Activated naive CD8-positive, alpha-beta T cell treated with anti-CD3 and anti-CD28 coated beads, Interleukin-2, amount 10 ng/mL, durations not matched to agents 7 days and 5 days (primary cell): ENCODE measurements at places on chromosomes 6 and 20. TPM values are rescaled to one million over a fixed set of nuclear protein-coding genes. Genes with fewer than 3 reads are reported as not detected.
A peak's percentile ranks its signal among the peaks of the same experiment; 100 is the strongest.

DNA sequence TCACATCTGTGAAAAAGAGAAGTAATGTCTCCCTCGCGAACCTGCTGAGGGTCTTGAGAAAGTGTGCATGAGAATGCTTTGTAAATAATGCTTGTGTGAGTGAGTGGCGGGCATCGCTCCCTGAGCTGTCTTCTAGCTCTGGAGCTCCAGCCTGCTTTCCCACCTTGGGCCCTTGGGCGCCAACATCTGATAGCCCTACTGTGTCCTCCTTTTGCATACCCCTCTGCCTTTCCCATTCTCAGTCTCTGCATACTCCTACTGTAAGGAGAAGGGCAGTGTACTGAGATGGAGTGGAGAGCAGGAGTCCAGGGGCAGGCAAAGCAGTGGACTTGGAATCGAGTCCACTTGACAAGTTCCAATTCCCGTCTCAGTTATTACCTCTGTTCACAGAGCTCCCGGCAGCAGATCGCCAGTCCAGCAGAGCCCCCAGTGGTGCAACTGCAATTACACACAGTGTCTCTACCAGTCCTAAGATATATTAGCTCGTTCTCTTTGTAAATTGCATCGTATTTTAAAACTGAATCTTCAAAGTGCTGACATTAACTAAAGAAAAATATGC, 847 bp upstream of the NCR2 start:
- no peaks in the 10 kb centered on the region for H3K27me3 ChIP-seq
- H3K27ac ChIP-seq: peak overlapping the region; percentile 97
- no peaks in the 10 kb centered on the region for H3K36me3 ChIP-seq

DNA sequence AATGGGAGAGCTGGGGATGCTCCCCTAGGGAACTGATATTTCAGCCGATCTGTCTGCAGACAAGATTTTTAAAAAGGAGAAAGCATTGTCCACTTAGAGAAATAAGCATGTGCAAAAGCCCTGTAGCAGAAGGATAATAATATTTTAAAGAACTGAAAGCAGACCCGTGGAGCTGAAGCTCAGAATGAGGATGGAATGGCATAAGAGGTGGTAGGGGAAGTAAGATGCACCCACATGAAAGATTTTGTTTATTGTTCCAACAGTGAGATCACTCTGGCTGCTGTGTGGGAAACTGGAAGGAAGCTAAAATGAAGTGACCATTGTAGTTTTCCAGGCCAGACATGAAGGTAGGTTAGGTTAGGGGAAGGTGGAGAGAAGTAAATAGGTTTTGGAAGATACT, 266.4 kb upstream of the PRDM1 start:
- H3K27me3 ChIP-seq: peaks cover 17% of the 10 kb centered on the region
- H3K36me3 ChIP-seq: peaks cover 2% of the 10 kb centered on the region
- H3K27ac ChIP-seq: no peak overlapping the region
- no peak for DNase-seq

DNA sequence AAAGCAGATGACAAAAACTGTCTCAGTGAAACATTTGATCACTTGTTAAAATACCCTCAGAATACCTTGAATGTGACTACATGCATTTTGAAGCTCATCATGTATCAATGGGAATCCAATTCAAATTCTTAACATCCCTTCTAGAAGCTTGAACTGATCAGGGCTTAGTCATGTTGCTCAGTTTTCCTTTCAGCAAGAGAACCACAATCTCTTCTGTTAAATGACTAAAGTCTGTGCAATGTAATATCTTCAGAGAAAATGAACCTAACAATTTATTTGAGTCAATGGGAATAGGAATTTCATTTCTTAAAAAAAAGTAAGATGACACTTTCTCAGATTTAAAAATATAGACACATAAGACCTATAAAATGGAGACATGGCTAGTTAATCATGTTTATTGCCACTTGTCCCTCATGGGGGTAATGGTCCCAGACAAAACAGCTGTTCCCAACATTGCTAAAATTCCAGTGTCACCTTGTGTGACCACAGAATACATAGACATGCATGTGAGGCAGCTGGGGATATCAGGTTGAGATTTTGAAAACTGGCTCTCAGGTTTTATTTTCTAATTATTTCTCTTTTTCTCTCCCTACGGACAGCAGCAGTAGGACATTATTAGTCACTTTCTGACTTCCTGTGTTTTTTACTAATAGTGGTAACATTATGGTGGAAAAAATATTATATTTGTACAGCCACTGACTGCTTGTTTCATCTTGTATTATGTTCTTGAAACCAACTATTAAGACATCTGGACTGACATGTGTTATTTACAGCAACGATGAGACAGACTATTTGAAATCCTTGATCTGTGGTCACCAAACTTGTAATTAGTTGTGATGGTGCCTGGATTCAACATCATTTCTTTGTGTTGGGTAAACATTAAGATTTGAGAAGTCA, 192.5 kb downstream of the COL9A1 start:
- H3K4me1 ChIP-seq: no peaks in the 10 kb centered on the region
- H3K36me3 ChIP-seq: no peaks in the 10 kb centered on the region
- H3K27me3 ChIP-seq: peaks cover 9% of the 10 kb centered on the region
- DNase-seq: no peak

- peaks cover 10% of the 10 kb centered on the region for H3K36me3 ChIP-seq
- DNase-seq: no peak
- no peaks in the 10 kb centered on the region for H3K27me3 ChIP-seq
Observed at GRCh38 chr6:144661116-144661806, 376.1 kb downstream of the UTRN start.

GRCh38 chr20:6566821-6567220, 200.7 kb upstream of the BMP2 start:
- no peak overlapping the region for H3K4me3 ChIP-seq
- H3K36me3 ChIP-seq: no peaks in the 10 kb centered on the region
- DNase-seq: no peak
- no peaks in the 10 kb centered on the region for H3K4me1 ChIP-seq

DNA sequence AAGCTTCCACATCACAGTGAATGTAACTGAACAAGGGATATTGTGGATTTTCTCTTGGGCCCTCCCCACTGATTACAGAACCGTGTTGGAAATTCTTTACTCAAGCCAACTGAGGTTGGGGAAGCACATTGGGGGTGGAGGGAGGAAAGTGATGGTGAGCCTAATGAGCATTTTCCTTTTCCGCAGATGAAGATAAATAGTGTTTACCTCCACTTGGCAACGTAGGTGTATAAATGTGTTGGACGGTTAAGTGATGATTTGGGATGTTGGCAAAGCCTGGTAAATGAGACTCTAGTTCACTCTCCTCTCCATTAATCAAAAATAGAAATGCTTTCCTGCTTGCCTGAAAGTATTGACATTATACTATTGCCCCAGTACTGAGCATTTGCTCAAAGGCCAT, 27.1 kb upstream of the NRN1 start:
- DNase-seq: no peak
- H3K27ac ChIP-seq: no peak overlapping the region
- H3K4me3 ChIP-seq: no peak overlapping the region
- H3K27me3 ChIP-seq: peaks cover 3% of the 10 kb centered on the region

DNA sequence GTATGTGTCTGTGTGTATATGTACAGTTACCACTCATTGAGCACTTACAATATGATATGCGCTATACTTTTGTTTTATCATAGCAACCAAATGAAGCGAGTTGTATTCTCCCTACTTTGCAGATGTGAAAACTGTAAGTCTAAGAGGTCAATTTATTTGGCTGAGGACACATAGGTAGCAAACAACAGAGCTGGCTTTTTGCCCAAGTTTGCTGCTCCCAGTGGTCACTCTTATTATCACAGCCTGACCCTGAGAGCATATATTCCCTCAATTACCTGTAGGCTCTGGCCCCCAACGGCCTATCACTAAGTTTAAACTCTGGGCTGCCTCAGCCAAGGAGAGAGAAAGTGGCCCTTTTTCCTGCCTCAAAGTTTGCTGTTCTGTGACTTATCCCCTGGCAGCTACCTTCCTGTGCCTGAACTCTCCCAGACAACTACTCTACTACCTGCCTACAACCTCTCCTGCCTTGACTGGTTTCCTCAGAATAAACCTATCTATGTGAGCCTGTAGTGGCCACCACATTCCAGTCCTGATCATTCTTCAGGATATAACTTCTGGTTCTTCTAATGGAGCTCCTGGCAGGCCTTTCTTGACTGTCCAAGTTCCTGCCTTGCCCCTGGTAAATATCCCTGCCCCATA, 221.8 kb downstream of the FRK start:
- DNase-seq: no peak
- H3K4me1 ChIP-seq: no peaks in the 10 kb centered on the region
- H3K36me3 ChIP-seq: no peaks in the 10 kb centered on the region
- no peak overlapping the region for H3K27ac ChIP-seq

- no peak overlapping the region for H3K4me3 ChIP-seq
- no peaks in the 10 kb centered on the region for H3K27me3 ChIP-seq
- DNase-seq: no peak
- H3K4me1 ChIP-seq: no peaks in the 10 kb centered on the region
Observed at GRCh38 chr6:125267806-125268523, 33.8 kb downstream of the HDDC2 start.

GRCh38 chr6:52929321-52930164, 20.0 kb upstream of the GSTA3 start:
- no peak for DNase-seq
- no peak overlapping the region for H3K27ac ChIP-seq
- no peaks in the 10 kb centered on the region for H3K4me1 ChIP-seq
- H3K4me3 ChIP-seq: no peak overlapping the region
- no peaks in the 10 kb centered on the region for H3K36me3 ChIP-seq

DNA sequence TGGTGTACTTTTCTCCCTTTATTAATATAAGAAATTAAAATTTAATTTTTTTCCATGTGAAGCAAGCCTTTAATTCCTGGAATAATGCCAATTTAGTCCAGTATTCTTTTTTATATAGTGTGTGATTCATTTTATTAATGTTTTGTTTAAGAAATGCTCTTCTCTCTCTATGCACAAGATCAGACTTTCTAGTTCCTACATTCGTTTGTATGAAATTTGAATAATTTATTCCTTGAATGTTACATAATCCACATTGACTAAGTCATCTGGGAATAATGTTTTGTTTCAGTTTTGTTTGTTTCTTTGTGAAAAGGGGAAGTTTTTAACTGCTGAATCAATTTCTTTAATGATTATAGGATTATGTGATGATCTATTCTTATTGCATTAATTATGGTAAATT, 181.4 kb upstream of the ID4 start:
- H3K4me3 ChIP-seq: no peak overlapping the region
- no peaks in the 10 kb centered on the region for H3K36me3 ChIP-seq
- no peaks in the 10 kb centered on the region for H3K27me3 ChIP-seq
- H3K4me1 ChIP-seq: no peaks in the 10 kb centered on the region

GRCh38 chr6:111737065-111737521, 131.4 kb upstream of the TRAF3IP2 start:
- no peak overlapping the region for H3K27ac ChIP-seq
- H3K4me3 ChIP-seq: no peak overlapping the region

GRCh38 chr6:167441715-167442206, 116.9 kb downstream of the TTLL2 start:
- no peaks in the 10 kb centered on the region for H3K4me1 ChIP-seq
- no peak overlapping the region for H3K4me3 ChIP-seq
- peaks cover 18% of the 10 kb centered on the region for H3K27me3 ChIP-seq
- H3K27ac ChIP-seq: no peak overlapping the region
- no peaks in the 10 kb centered on the region for H3K36me3 ChIP-seq

DNA sequence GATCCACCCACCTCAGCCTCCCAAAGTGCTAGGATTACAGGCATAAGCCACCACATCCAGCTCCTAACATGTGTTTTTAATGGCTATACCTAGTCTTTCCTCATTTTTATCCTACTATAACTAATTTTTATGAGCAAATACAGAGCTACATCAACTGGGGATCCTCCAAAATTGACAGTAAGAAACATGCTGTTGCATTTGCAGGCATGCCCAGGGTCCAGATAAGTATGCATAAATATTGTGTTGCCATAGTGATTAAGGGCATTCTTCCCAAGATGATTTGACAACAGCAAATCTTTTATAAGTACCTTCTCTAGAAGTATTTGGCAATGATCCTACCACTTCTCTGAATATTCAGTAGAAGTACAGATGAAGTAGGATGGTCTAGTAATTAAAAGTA, 41.9 kb upstream of the MOXD1 start:
- peaks cover 2% of the 10 kb centered on the region for H3K27me3 ChIP-seq
- DNase-seq: no peak
- no peak overlapping the region for H3K27ac ChIP-seq
- H3K4me1 ChIP-seq: no peaks in the 10 kb centered on the region

Gene SEMG1
- total RNA-seq: not detected

DNA sequence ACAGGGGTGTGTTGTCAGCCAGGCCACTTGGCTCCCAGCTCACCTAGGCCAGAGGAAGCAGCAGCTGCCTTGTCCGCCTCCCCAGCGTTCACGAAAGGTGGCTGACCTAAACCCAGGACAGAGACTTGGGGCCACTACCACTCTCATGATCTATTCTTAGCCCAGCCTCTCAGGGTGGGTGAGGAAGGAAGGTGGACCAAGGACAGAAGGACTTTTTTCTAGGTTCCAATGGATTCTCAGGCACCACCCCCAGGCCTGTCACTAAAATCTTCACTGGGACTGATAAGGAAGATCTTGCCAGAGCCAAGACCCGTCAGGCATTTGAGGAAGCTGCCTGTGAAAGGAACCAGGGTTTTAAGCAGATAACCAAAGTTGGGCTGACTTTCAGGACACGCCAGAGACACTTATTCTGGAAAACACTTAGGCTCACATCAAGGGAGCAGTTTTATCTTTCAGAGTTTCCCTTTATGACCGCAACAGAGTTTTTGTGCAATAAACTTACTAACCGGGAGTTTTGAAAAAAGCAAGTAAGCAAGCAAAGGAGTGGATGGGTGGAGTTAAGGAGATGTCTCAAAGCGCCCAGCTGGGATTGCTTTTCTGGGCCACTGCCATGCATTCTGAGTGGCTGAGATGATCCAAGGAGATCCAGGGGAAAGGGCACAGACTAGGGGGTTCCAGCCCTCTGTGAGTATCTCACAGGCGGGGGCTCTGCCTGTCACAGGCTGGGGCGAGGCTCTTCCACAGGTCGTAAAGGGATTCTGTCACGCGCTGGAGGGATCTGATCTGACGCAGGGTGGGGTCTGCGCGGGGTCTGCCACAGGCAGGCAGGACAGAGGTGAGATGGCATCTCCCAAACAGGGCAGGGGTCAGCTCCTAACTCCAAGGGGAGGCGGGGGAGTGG, 989 bp downstream of the FITM2 start:
- no peak for DNase-seq
- H3K27ac ChIP-seq: peak overlapping the region; percentile 92
- peak overlapping the region; percentile 93 for H3K4me3 ChIP-seq
- H3K36me3 ChIP-seq: no peaks in the 10 kb centered on the region
- H3K27me3 ChIP-seq: peaks cover 2% of the 10 kb centered on the region

- no peaks in the 10 kb centered on the region for H3K27me3 ChIP-seq
- H3K36me3 ChIP-seq: peaks cover 35% of the 10 kb centered on the region
- peak overlapping the region; percentile 90 for H3K27ac ChIP-seq
- peaks cover 20% of the 10 kb centered on the region for H3K4me1 ChIP-seq
- no peak for DNase-seq
Observed at GRCh38 chr20:25259788-25260254, 11.9 kb downstream of the PYGB start.

Gene WFDC12
- total RNA-seq: not detected

Gene EGFL8
- total RNA-seq: 22.6 TPM

- H3K4me3 ChIP-seq: no peak overlapping the region
- no peaks in the 10 kb centered on the region for H3K36me3 ChIP-seq
- H3K27me3 ChIP-seq: peaks cover 19% of the 10 kb centered on the region
- peaks cover 2% of the 10 kb centered on the region for H3K4me1 ChIP-seq
Observed at GRCh38 chr20:20814685-20815084, 102.2 kb upstream of the RALGAPA2 start.

GRCh38 chr6:16731478-16732051, 29.7 kb downstream of the ATXN1 start:
- H3K36me3 ChIP-seq: peaks cover 16% of the 10 kb centered on the region
- peak overlapping the region; percentile 70 for H3K4me3 ChIP-seq
- no peak for DNase-seq
- peaks cover 39% of the 10 kb centered on the region for H3K4me1 ChIP-seq
